ENCODE measurements at places on chromosomes 7 and 10.

- ATAC-seq: no peak
Measured at GRCh38 chr7:124086843-124087242, 54.0 kb upstream of the TMEM229A start.

DNA sequence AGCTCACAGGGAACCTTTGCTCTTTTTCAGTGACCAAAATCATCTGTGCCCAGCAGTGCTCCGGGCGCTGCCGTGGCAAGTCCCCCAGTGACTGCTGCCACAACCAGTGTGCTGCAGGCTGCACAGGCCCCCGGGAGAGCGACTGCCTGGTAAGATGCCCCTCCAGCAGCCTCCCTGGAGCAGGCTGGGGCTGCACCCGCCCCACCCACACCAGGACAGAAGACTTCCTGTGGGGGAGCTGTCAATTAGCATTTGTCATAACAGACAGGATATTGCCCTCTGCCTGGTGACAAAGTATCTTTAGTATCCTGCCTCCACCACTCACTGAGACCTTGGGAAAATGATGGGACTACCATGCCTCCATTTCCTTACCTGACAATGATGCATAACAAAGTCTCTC is 133.7 kb downstream of the EGFR start:
- ATAC-seq: no peak

- ATAC-seq: no peak
Measured at GRCh38 chr7:134750083-134751062, 29.1 kb upstream of the CALD1 start.

DNA sequence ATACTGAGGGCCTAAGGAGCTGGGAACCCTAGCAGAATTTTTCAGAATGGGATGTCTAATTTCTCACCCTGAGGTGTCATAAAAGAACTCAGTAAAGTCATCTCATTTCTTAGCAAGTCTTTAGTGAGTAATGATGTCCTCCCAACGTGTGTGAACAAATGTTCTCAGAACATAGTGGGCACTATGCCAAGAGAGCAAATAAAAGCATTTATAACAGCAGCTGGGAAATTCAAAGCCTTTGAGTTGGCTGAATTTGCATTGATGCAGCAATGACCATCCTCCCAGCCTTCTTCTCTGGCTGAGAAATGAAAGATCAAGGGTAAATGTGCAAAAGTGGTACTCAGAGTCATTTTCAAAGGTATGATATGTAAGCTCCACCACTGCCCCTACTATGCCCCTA is 109.4 kb downstream of the FAM107B start:
- ATAC-seq: no peak

DNA sequence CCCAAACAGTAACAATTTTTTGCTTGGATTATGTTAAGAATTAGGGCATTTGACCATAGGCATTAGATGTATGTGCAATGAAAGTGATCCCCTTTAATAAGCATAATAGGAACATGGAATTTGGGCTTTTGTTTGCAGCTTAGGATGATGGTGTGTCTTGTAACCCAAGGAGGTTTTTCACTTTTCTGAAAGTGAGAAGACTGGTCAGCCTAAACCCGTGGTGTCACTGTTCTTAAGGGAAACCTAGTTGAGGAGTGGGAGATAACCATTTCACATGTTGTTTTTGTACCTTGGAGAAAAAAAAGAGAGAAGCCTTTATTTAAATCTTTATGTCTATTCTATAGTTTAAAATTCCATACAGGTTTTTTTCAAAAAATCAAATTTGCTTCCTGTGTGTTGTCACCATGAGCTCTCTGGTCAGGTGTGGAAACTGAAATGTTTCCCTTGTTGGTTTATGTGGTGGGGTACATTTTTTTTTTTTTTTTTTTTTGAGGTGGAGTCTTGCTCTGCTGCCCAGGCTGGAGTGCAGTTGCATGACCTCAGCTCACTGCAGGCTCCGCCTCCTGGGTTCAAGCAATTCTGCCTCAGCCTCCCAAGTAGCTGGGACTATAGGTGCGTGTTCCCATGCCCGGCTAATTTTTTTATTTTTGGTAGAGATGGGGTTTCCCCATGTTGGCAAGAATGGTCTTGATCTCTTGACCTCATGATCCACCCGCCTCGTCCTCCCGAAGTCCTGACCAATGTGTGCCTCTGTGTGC is 7.7 kb downstream of the CCM2 start:
- no peak for ATAC-seq

Data from motor neuron (in vitro differentiated cells).